CD4-positive, alpha-beta memory T cell (primary cell): ENCODE measurements at places on chromosomes 12 and 14.
A peak's percentile ranks its signal among the peaks of the same experiment; 100 is the strongest.

DNA sequence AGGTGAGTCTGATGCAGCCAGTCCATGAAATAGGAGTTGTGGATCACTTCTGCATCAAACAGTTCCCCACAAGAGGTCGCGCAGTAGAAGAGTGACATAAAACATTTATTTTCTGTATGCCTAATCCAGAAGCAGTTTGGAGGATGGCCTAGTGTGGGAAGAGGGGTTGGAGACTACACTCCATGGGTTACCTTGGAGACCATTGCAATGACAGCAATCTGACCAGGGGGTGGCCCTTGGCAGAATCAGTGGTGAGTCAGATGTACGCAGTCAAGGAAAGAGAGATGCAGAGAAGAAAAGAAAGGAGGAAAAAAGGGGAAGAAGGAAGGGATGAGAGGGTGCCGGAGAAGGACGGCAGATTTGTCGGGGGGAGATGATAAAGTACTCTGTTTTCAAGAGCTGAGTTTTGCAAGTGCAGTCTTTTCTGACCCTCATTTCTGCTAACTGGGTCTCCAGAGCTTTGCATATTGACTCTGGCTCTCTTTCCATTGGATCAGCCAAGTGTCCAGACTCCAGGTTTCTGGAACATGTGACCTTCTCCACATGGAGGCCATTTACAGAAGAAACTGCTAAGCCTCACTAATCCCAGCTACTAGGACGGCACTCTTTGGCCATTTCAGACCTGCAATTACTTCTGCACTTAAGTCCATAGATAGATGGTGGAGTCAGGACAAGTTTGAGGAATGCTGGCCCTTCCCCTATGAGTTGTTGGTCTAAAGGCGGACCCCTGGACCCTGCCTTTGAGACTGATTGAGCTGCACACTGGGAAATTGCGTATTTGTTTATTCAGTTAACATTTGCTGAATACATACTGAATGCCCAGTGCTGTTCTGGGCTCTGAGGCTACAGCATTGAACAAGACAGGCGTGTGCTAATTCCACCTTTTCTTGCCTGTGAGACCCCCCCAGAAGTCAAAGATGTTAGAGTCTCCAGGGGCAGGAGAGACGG lies 424.2 kb downstream of the BCL11B start:
- no peak for DNase-seq

- DNase-seq: no peak
Measured at GRCh38 chr12:102479099-102479885, 1.1 kb downstream of the IGF1 start.

DNA sequence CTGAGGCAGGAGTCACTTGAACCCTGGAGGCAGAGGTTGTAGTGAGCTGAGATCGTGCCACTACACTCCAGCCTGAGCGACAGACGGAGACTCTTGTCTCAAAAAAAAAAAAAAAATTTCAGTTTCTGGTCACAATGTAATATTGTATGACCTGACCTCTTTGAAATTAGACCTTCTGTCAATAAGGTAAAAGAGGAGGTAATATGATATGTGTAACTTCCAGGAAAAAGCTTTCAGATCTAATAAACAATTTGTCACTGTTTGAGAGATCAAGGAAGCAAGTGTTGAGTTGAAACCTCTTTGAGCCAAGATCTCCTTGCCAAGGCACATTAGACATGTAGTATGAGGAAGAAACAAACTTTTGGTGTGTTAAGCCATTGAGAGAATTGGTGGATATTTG lies 101.7 kb upstream of the ATF7IP start:
- no peak for DNase-seq

GRCh38 chr12:55707841-55708694 lies at the start of gene ITGA7:
ITGA7 (minus strand) TSS chr12:55707904; CDS start chr12:55707682, 222 bp downstream.
- peak; percentile 27 for DNase-seq

DNA sequence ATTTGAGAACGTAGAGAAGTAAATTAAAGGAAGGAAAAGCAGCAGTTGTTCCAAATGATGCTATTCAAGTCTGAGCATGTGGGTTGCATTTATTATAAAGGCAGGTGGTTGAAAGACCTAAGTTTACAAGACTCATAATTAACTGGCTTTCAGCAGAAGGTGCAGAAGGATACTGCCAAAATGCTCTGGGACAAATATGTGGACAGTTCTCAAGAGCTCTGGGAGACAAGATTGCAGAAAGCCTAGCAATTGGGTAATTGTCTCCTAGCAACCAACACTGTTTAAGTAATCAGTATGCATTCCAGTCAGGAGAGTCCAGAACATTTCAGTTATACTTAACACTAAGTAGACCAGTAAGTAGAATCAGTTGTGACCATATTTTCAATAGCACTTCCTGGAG lies 131.5 kb downstream of the GPR135 start:
- no peak for DNase-seq

DNA sequence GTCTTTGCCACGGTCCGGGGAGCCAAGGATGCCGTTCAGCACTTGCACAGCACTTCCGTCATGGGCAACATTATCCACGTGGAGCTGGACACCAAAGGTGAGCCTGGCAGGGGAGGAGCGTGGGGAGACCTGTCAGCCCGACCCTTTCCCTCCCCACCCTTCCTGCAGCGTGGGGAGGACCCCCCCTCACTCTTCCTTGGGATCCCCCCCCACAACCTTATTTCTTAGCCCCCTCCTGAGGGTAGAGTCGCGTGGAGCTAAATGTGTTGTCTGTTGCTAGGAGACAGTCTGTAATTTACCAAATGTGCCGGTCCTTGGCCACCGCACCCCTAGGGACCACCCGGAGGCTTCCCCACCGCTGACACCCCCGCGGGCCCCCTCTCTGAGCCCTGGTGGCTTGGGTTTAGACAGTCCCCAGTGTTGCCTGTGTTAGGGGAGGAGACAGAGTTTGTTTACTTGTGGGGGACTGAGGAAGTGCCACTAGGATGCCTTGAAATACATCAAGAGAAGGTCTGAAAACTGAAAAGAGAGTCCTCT lies 2.3 kb downstream of the SETD1B start:
- peak; percentile 60 for DNase-seq

DNA sequence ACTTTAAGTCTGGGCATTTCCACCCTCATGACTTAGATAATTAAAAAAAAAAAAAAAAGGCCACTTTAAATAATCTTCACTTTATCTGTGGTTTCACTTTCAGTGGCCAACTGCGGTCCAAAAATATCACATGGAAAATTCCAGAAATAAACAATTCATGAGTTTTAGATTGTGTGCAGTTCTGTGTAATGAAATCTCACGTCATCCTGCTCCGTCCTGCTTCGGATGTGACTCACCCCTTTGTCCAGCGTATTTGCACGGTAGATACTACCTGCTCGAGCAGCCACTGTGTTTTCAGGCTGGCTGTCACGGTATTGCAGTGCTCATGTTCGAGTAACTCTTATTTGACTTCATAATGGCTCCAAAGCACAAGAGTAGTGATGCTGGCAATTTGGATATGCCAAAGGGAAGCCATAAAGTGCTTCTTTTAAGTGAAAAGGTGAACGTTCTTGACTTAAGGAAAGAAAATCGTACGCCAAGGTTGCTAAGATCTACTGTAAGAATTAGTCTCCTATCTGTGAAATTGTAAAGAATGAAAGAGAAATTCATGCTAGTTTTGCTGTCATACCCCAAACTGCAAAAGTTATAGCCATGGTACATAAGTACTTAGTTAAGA lies 2.4 kb downstream of the E2F7 start:
- DNase-seq: no peak

GRCh38 chr12:49051373-49051764 lies 9.2 kb downstream of the KMT2D start:
- no peak for DNase-seq

DNA sequence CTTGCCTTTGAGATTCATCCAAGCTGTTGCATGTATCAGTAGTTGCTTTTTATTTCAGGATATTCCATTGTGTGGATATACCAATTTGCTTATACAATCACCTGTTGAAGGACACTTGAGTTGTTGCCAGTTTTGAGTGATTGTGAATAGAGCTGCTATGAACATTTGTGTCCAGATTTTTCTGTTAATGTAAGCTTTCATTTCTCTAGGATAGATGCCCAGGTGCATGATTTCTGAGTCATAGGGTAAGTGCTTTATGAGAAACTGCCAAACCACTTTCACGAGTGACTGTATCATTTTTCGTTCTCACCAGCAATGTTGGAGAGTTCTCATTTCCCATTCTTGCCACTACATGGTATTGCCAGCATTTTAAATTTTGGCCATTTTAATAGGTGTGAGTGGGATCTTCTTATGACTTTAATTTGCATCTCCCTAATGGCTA lies 434.6 kb upstream of the RGS6 start:
- no peak for DNase-seq

GRCh38 chr14:81561084-81561775 lies 27.6 kb upstream of the SEL1L start:
- no peak for DNase-seq

DNA sequence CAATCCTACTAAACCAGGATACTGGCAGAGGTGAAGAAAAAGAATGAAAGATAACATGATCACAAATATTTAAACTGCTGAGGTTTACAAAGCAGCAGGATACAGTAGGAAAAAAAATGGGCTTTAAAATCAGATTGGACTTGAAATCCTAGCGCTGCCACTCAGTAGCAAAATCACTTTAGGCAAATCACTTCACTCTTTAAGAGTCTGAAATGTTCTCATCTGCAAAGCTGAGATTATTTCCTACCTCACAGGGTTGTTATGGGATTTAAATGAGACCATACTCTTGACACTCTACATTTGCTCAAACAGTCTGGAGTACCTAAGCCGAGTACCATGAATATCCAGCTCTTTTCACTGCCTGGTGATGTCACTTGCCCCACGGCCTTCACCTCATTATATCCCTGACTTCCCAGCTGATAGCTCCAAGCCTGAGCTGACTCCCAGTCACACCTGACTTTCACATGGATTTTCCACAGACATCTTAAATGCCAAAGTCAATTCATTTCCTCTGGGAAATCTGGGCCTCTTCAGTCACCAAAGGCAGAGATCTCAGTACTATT lies 60.2 kb downstream of the UBR7 start:
- DNase-seq: no peak

DNA sequence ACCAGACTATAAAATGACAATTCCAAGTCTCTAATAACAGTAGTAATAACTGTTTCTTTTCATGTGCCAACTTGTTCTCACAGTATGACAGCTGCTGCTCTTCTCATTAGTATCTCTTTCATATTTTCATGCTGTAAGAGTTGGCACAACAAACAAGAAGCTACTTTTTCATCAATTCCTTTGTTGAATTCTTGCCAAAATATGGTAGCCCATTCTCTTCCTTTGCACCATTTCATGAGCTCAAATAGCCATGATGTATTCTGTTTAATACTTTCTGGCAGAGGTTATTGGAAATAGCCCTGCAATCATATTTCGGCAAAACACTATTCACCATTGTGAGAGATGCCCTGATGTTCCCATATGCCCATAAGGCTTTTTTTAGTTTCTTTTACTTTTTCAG lies 1100.7 kb downstream of the TRHDE start:
- no peak for DNase-seq

- peak; percentile 25 for DNase-seq
Measured at GRCh38 chr14:60051721-60052221, 40.0 kb upstream of the PCNX4 start.

GRCh38 chr12:74747305-74747704 lies 209.7 kb downstream of the ATXN7L3B start:
- DNase-seq: no peak

DNA sequence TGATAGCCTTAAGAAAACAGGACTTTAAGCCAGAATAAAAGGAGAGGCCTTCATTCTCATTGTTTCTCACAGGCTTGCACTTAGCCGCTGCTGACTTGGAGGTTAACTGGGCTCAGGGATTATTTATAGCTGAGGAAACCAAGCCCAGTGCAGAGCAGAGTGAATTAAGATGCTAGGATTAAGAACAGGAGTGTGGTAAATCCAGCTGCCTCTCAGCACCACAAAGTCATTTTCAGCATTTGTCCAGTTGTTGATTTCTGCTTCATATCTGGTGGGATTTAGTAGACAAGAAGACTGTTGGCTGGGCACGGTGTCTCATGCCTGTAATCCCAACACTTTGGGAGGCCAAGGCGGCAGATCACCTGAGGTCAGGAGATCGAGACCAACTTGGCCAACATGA lies 14.3 kb upstream of the KRT73 start:
- DNase-seq: no peak

- no peak for DNase-seq
Measured at GRCh38 chr12:116346741-116347140, 69.2 kb upstream of the MED13L start.

DNA sequence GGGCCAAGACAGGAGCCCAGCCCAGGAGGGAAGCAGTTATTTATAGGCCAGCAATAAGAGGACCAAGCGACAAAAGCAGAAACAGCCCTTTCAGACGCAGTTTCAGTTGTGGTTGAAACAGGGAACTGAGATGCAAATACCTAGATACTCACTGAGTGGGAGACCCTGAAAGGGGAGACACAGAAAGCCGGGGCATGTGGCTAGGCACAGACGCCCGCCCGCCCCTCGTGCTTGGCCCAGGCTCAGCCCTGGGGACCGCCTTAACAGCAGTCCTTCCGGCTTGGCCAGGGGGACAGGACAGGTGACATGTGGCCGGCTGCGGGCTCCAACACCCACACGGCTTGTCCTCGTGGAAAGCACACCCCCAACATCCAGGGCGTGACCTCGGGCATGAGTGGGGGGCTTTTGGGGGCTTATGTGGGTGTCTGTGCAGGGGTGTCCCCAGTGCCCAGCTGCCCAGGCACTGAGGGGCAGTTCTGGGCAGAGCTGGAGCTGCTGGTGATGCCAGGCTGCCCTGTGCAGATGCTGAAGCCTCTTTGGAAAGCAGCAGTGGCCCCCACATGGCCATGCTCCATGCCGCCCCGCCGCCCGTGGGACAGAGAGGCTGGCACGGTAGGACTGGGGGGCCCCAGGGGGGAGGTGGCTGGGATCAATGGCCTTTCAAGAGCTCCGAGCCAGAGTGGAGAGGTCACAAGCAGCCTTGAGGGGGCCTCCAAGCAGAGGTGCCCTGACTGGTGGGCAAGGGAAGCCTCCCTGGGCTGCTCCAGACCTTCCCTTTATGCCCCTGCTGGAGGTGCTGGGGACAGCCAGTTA lies 2.1 kb downstream of the PLD4 start:
- no peak for DNase-seq

DNA sequence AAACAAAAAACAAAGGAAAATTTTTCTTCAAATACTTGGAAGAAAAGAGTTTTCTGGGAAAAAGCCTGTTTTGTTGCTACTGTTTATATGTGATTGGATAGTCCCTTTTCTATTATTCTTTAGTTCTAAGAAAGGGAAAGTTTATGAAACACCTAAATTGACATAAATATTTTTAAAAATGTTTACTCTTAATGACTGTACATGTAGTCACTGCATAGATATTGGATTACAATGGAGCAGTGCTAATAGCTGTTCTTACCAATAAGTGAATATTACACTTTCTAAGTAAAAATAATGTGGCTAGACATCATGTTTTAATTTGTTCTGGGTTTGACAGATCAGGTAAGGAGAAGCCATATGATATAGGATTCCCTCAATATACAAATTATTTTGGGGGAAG lies 352.7 kb upstream of the DIO2 start:
- no peak for DNase-seq

GRCh38 chr14:62269204-62269603 lies 507.0 kb downstream of the SNAPC1 start:
- no peak for DNase-seq

GRCh38 chr14:67680121-67680602 lies 5.7 kb upstream of the VTI1B start:
- no peak for DNase-seq

- no peak for DNase-seq
Measured at GRCh38 chr12:11969437-11970154, 101.1 kb upstream of the BCL2L14 start.

- DNase-seq: peak; percentile 66
Measured at GRCh38 chr14:68843471-68844209, 50.8 kb upstream of the ZFP36L1 start.
